ENCODE measurements at places on chromosomes 12 and 14.

- no peak for DNase-seq
Measured at GRCh38 chr12:131901431-131902331, 7.3 kb downstream of the ULK1 start.

DNA sequence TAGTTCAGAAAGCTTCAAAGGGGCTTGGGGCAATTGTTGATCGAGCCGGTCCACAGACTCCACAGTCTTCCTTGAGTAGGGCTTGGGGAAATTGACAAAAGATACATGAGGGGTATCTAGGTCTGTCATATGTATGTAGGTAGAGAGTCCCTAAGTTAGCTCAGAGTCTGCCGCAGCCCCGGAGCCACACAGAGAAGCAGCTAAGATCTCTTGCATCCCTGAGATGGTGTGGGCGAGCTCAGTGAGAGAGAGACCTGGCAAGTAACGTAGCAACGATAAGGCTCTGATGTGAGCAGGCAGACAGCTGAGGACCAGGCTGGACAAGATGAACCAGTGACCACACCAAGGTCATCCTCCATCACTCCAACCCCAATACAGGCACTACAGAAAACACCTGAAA, 297.6 kb downstream of the TMEM132D start:
- no peak for DNase-seq

DNA sequence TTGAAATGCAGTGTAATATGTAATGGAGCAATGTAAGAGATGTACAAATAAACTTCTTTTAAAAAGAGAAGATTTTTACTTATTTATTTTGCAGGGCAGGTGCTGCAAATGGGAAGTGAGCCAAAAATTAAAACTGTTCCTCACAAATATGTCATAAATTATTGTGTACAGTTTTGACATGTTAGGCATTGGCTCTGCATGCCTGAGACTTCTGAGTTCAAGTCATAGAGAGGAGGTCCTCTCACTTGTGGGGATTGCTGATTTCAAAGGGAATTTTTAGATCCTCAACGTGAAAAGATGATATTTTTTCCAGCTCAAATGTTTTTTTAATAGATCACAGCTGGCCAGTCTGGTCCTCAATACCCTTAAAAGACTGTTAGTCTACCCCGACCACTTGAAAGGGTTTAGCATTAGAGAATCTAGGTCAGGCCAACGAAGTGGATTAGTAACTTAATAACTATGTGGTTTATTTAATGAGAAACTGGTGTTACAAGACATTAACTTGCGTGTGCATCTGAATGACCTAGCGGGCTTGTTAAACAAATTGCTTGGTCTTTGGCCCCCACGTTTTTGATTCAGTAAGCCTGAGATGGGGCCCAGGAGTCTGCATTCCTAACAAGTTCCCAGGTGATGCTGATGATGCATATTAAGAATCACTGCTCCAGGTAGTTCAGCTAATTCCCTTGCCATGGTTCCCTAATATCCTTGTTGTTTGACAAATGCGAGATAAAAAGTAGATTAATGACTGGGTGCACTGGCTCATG, 30.9 kb upstream of the WDR89 start:
- DNase-seq = no peak

DNA sequence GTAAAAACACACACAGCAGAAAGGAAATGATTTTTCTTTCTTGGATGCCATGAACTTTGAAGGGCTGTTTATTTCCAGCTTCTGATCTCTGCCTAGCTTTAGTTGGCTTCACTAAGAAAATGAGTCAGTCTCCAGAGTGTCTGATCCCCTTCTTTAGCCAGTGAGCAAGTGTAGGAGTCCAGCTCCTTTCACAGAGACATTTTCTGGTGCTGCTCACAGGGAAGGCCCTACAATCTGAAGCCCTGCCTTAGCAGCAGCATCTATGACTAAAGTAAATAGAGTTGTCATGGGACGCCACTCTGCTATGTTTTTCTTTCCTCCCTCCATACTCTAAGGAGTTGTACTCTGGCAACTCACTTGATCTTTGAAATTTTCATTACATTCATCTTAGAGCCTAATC, 103.5 kb downstream of the RPAP3 start:
- no peak for DNase-seq

DNA sequence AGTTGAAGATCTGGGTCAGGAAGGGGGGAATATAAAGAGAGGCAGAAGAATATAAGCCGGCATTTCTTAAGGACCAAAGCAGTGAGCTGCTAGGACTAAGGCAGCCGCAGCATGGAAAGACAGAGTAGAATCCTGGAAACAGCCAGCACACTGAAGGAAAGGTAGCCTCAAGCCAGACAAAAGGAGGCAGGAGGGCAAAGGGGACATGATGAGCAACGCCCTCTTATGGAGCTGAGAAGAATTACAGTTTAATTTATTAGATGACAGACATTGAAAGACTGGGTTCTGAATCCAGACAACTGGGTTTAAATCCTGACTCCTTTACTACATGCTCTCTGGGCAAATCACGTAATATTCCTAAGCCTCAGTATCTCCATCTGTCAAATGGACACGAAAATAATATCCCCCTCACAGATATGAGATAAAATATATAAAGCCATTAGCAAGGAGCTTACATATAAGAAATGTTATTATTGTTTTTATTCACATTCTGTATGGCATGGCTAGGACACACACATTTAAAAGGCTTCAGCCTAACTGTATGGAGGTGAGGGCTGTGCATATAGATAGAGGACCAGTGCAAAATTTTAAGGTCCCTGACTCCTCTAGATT, 8.1 kb upstream of the PCED1B start:
- no peak for DNase-seq

- DNase-seq = peak; percentile 37
Measured at GRCh38 chr12:1634590-1635191, 5.7 kb downstream of the WNT5B start.

GRCh38 chr14:40119321-40119720, 687.1 kb upstream of the FBXO33 start:
- DNase-seq = no peak

- no peak for DNase-seq
Measured at GRCh38 chr12:116360579-116361413, 83.3 kb upstream of the MED13L start.

GRCh38 chr12:91072931-91073330, 15.1 kb upstream of the KERA start:
- DNase-seq = no peak

- no peak for DNase-seq
Measured at GRCh38 chr12:97159377-97159776, 252.3 kb downstream of the NEDD1 start.

DNA sequence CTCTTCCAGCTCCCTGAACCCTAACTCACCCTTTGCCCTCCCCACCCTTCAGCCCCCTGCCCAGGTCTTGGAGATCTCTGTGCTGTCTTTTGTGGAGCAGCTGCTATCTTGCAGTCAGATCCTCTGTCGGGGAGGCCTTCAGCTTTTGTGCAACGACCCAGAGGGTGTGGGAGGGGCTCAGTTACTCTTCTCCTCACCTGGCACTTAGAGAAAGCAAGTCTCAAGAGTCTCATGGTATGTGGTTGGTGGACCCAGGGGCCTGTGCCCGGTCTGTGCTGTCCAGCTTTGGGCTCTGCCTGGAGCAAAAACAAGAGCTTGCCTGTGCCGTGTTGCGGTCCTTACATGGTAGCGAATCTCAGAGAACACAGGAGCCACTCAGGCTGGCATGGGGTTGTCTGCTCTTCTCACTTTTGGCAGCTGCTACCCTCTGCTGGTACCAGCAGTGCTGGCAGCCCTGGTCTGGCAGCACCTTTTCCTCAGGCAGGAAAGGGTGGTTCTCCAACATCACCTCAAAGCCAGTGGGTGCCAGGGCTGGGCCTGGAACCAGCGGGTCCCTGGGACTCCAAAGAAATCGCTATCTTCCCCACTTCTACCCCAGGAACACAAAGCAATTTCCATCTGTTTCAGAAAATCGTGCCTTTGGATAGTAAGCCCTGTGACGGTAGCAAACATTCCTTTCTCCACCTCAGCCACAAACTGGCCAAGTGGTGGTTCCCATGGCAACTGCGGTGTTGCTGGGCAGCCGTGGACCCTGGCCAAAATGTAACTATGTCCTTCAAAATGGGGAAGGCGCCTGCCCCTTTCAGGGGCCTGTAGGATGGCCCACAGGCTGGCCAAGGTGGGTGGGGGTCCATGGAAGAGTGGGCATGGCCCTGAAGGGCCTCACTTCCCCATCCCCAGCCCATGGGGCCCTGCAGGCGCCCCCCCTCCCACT, 90.0 kb downstream of the RIN3 start:
- DNase-seq = peak; percentile 28

DNA sequence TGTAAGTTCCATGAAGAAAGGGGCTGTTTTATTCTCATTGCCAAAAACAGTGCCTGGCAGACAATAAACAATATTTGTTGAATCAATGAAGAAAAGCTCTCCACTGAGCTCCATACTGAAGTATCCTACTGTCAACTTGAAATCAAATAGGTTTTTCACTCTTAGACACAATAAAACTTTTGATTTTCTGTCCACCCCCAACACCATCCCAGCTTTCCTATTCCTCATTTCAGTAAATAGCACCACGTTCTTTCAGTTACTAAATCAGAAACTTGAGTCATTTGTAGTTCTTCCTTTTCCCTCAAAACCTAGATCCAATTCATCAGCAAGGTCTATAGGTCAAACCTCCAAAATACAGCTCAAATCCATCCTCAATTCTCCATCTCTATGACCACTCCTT, 113.3 kb downstream of the PTGER2 start:
- DNase-seq = no peak

- no peak for DNase-seq
Measured at GRCh38 chr14:53701108-53701875, 255.3 kb downstream of the BMP4 start.

DNA sequence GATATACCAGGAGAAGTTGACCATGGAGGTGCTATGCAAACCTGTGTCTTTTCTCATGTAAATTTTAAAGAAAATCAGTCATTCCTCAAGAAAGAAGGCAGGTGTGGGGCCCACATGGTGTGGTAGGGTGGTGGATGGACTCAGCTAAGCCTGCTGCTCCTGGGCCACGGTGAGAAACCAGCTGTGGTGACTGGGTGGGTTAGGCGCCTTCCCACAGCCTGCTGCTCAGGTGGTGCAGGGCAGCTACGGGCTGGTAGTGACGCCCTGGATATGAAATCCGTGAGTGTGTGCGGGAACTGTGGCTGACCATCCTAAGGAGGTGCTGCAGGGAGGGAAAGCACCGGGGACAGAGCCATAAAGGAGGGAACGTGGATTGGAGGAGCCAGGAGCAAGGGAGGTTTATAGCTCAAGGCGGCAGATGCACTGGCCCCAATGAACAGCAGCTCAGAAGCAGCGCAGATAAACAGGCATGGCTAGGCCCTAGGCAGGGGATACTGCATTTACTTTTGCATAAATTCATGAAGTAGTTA, 408.8 kb downstream of the FUT8 start:
- DNase-seq = no peak

GRCh38 chr12:6224550-6224949, 24.4 kb downstream of the CD9 start:
- no peak for DNase-seq

DNA sequence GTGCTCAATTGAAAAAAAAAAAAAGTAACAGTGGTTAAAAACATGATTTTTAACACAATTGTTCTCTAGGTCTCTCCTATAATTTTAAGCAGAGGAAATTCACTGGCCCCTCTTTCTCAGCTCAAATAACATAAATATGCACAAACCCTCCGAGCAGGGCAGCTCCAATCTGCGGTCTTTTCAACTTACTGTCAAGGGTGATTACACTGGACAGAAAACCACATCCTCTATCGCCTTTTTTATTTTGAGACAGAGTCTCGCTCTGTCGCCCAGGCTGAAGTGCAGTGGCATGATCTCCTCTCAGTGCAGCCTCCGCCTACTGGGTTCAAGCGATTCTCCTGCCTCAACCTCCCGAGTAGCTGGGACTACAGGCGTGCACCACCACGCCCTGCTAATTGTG, 16.5 kb upstream of the GABARAPL1 start:
- DNase-seq = no peak

- DNase-seq = no peak
Measured at GRCh38 chr12:57142727-57143126, 4.7 kb downstream of the LRP1-AS start.

DNA sequence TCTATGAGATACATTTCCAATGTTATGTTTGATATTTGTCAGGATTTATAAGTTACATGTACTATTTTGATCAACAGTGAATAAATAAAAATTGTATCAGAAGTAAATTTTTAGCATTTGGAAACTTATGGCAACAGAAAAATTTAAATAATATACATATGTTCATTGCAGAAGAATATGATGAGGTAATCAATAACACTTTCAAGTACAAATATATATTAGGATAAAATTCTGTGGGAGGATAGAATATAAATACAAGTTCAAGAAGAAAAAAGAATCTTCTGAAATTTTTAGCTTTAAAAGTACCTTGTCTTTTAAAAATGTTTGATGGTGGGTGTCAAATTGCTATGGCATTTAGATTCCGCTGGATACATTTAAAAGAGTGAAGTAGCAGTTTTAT, 102.8 kb upstream of the MUCL1 start:
- DNase-seq = no peak

- no peak for DNase-seq
Measured at GRCh38 chr14:49928015-49928414, 35.1 kb downstream of the ARF6 start.

Measured in activated T-cell treated with anti-CD3 and anti-CD28 coated beads for 24 hours (primary cell).